Activated CD8-positive, alpha-beta T cell treated with anti-CD3 and anti-CD28 coated beads, Interleukin-2, amount 10 ng/mL, durations not matched to agents 7 days and 5 days (primary cell): ENCODE measurements at places on chromosomes 13 and 19. TPM values are rescaled to one million over a fixed set of nuclear protein-coding genes. Genes with fewer than 3 reads are reported as not detected.

- peaks cover 12% of the 10 kb centered on the region for H3K36me3 ChIP-seq
- no peak overlapping the region for H3K27ac ChIP-seq
- no peaks in the 10 kb centered on the region for H3K27me3 ChIP-seq
- DNase-seq = no peak
- H3K4me3 ChIP-seq = no peak overlapping the region
These were observed 1.9 kb upstream of the SELENOW start for GRCh38 chr19:47776568-47776967.

DNA sequence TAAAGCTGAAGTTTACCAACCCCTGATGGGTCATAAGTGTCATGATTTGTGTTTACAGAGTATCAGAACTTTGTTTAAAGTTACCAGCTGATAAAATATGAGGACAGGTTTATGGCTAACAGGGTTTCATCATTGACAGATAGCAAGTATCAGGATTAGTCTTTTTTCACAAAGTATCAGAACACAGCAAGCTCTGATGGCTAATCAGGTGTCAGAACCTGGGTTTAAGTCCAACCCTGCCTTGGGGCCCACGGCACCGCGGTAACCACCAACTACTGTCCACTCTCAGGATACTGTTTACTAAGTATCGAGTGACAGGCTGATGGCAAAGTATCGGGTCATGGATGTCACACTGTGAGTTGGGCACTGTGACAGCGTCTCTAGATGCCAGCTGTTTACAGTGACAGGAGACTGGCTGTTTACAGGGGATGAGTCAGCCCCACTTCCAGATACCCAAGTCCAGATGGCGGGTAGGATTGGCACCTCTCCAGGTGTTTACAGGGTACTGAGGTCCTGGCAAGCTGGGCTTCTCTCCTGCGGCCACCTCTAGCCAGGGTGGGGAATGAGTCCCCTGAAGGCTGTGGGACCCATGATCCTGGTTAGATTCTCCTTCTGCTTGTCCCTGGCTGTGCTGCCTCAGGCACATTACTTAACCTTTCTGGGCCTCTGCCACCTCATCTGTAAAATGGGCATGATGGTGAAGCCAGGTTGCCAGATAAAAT is 21.8 kb downstream of the ARRDC2 start:
- H3K27ac ChIP-seq = no peak overlapping the region
- H3K36me3 ChIP-seq = no peaks in the 10 kb centered on the region
- H3K27me3 ChIP-seq = no peaks in the 10 kb centered on the region
- peaks cover 12% of the 10 kb centered on the region for H3K4me1 ChIP-seq

- H3K27ac ChIP-seq = no peak overlapping the region
- DNase-seq = no peak
- H3K4me3 ChIP-seq = no peak overlapping the region
These were observed 119.1 kb downstream of the KLF12 start for GRCh38 chr13:74015137-74015536.

- no peak overlapping the region for H3K4me3 ChIP-seq
- no peak for DNase-seq
- no peaks in the 10 kb centered on the region for H3K27me3 ChIP-seq
- H3K4me1 ChIP-seq = no peaks in the 10 kb centered on the region
- H3K27ac ChIP-seq = no peak overlapping the region
These were observed 213.5 kb downstream of the PCCA start for GRCh38 chr13:100302391-100302790.

The DCLK1 gene
- not detected for total RNA-seq

- DNase-seq = no peak
- H3K27me3 ChIP-seq = peaks cover 25% of the 10 kb centered on the region
- no peaks in the 10 kb centered on the region for H3K36me3 ChIP-seq
- no peak overlapping the region for H3K4me3 ChIP-seq
- no peaks in the 10 kb centered on the region for H3K4me1 ChIP-seq
- no peak overlapping the region for H3K27ac ChIP-seq
These were observed 6.7 kb downstream of the SIGLEC6 start for GRCh38 chr19:51524666-51525264.

DNA sequence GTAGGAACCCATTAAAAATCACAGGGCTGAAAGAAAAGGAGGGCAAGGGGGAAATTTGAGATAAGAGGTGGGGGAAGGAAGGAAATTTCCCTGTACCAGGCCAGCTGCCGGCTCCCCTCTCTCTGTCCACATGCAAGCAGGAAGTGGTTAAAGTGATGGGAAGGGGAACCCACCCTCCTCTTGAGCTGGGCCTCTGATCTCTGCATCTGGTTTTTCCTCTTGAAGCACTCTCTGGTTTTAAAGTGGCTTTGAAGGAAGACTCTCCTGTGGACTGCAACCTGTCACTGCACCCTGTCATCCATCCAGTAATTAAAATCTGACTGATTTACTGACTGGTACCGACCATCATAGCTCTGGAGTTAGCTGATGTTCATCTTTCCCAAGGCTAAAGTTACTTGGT is 239.6 kb downstream of the TSHZ3 start:
- peaks cover 21% of the 10 kb centered on the region for H3K27me3 ChIP-seq
- peak; percentile 20 for DNase-seq
- peaks cover 17% of the 10 kb centered on the region for H3K4me1 ChIP-seq
- no peak overlapping the region for H3K4me3 ChIP-seq
- no peak overlapping the region for H3K27ac ChIP-seq
- no peaks in the 10 kb centered on the region for H3K36me3 ChIP-seq

- DNase-seq = no peak
- H3K27ac ChIP-seq = peak overlapping the region; percentile 57
- H3K4me3 ChIP-seq = no peak overlapping the region
- peaks cover 21% of the 10 kb centered on the region for H3K4me1 ChIP-seq
These were observed 32.9 kb upstream of the CPB2 start for GRCh38 chr13:46137627-46138317.

The CD79A gene
- total RNA-seq = 21.5 TPM

GRCh38 chr19:31586282-31586681 is 237.0 kb upstream of the TSHZ3 start:
- no peak overlapping the region for H3K27ac ChIP-seq
- H3K27me3 ChIP-seq = no peaks in the 10 kb centered on the region
- H3K36me3 ChIP-seq = no peaks in the 10 kb centered on the region

The ZNF99 gene
- total RNA-seq = not detected

DNA sequence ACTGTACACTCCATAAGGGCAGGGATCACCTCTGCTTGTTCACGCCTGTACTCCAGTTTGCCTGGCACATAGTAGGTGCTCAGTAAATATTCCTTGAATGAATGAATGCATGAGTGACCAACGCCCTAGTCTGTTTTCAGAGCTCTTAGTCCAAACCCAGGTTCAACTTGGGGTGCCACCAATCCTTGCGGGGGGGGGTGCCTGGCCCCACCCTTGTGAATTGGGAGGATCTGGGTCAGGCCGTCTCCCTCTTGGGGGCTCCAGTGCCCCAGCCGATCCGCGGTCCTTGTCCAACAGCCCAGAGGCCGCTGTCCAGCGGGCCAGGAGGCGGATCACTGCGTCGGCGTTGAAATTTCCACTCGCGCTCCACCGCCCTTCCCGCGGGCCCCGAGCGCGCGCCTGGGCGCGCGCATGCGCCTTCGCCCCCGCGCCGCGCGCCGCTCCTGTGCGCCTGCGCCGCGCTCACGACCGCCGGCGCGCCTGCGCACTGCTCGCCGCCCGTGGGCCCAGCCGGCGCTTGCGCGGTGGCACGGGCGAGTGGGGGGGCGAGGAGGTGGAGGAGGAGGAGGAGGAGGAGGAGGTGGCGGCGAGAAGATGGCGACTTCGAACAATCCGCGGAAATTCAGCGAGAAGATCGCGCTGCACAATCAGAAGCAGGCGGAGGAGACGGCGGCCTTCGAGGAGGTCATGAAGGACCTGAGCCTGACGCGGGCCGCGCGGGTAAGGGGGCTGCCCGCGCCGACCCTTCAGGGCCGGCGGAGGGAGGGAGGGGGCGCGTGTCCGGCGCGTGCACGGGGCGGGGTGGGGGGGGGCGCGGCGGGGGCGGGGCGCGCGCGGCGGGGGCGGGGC is at the start of gene CRTC1:
TSS of gene CRTC1 (plus strand) at position 572 of the 849 bp plus-strand sequence. CDS start at position 595, 23 bp downstream.
- DNase-seq = peak; percentile 91
- peak within 1 kb of the TSS; percentile 95 for H3K27ac ChIP-seq
- peaks cover 20% of the 10 kb centered on the region for H3K4me1 ChIP-seq
- no peaks in the 10 kb centered on the region for H3K36me3 ChIP-seq
- peak within 1 kb of the TSS; percentile 83 for H3K4me3 ChIP-seq

The BORA gene
- 31.0 TPM for total RNA-seq

DNA sequence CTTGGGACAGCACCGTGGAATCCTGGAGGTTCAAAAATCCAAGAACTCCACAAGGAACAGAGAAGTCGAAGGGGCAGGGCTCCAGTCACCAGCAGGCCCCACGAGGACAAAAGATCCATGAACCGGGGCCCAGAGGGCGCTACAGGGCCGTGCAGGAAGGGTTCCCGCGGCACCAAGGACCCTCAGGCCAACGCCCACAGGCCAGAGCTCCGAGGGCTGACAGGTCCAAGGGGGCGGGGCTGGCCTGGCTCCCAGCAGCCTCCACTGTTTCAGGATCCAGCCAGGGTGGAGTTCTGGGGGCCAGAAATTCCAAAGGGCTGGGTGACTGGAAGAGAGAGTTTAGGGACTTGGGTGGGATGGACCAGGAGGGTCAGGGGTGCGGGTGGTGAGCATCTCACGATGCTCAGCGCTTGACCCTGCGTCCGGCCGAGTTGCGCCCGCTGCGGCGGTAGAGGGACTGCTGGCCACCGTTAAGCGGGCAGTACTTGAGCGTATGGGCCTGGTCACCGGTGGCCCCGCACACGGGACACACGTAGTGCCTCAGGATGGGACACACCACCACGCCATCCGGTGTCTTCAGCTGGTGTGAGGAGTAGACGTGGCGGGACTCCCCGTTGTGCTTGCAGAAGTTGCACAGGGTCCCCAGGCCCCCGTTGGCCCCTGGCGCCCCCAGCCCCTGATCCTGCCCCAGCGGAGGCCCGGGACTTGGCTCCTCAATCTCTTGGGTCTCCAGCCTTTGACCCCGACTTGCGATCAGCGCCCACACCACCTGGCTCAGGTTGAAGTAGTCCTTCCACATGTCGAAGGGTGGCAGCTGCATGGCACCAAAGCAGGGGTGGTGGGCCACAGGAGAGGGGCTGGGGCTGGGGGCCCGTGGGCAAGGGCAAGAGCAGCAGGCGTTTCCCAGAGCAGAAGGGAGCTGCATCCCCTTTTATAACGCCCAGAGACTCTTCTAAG is at the start of gene NANOS2:
TSS of gene NANOS2 (minus strand) at position 905 of the 957 bp plus-strand sequence. CDS start at position 820, 85 bp downstream.
- H3K27me3 ChIP-seq = peaks cover 29% of the 10 kb centered on the region
- H3K4me3 ChIP-seq = no peak within 1 kb of the TSS
- H3K36me3 ChIP-seq = no peaks in the 10 kb centered on the region
- no peak within 1 kb of the TSS for H3K27ac ChIP-seq
- H3K4me1 ChIP-seq = peaks cover 28% of the 10 kb centered on the region
- DNase-seq = peak; percentile 51

DNA sequence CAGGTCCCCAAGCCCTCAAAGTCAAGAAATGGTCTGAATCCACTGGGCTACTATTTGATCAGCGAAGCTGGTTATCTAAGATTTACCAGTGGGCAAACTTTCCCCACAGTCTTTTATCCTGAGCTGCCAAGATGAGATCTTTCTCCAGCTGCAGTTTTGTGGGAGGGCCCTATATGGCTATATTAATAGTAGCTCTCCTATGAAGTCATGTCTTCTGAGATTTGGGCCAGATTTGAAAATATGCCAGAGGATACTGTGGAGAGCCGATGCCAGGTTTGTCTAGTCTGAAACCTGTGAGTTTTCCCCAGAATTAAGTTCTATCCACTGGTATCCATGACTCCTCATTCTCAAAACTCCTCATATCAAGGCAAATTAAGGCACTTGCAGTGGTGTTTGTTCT is 173.2 kb downstream of the FLT1 start:
- no peak overlapping the region for H3K4me3 ChIP-seq
- no peaks in the 10 kb centered on the region for H3K27me3 ChIP-seq
- H3K27ac ChIP-seq = no peak overlapping the region
- H3K36me3 ChIP-seq = no peaks in the 10 kb centered on the region
- H3K4me1 ChIP-seq = peaks cover 11% of the 10 kb centered on the region
- DNase-seq = no peak

DNA sequence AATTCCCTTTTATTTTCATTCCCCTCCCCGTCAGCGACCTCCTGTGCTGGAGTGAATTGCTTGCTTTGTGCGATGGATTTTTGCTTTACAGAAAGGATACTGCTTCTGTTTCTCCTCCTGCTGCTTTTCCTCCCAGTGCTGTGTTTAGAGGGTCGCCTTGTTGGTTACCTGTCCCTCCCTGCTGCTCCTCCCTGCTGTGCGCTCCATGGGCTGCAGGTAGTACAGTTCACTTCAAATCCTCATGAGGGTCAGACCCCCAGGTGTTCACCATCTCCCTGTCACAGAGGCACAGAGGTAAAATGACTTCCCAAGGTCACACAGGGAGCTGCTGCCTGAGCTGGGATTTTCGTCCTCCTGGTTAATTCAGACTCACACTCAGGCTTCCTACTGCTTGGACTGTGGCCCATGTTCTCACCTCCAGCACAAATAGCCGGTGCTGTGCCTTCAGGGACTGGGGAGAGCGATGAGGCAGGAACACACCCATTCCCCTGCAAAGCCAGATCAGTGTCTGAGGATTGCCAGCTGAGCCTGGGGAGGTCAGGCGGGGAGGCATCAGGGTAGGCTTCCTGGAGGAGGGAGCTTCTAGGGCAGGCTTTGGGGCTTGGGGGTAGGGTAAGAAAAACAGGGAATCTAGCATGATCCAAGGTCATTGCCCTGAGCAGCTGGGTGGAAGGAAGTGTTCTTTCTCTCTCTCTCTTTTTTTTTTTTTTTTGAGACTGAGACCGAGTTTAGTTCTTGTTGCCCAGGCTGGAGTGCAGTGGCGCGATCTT is 14.4 kb downstream of the BICRA start:
- no peak for DNase-seq
- no peaks in the 10 kb centered on the region for H3K27me3 ChIP-seq
- H3K36me3 ChIP-seq = no peaks in the 10 kb centered on the region
- H3K27ac ChIP-seq = no peak overlapping the region

DNA sequence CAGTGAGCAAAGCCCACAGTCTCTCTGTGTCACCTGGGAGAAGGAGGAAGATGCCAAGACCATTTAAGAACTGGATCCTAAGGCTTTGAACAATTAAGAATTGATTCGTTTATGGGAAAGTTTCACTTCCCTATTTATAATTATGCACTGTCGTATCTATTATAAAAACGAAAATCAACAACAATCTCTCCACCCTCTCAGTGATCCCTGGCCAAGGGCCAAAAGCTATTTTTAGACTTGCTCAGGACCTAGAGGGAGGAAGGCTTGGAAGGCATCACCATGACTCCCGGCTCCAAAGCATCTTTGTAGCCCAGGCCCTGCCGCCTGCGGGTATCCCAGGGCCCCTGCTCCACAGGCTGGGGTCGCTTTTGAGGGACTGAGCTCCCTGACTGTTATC is 1.3 kb downstream of the RHPN2 start:
- peaks cover 9% of the 10 kb centered on the region for H3K4me1 ChIP-seq
- no peaks in the 10 kb centered on the region for H3K36me3 ChIP-seq
- H3K27me3 ChIP-seq = peaks cover 24% of the 10 kb centered on the region
- H3K27ac ChIP-seq = no peak overlapping the region

The SBSN gene
- total RNA-seq = not detected

DNA sequence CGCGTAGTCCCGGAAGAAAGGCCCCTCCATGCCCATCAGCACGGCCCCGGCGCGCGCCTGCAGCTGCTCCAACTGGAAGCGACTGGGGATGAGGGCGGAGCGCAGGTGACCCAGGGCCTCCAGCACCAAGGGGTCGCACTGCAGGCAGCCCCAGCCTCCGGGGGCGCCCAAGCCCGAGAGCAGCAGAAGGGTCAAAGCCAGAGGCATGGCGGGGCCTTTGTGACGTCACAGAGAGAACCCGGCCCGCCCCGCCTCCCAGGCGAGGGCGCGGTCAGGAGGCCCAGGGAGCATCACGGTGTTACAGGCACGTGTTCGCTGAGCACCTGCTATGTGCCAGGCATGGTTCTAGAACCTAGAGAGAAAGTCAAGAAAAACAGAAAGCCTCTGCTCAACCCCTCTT is at the start of gene IZUMO2:
TSS of gene IZUMO2 (minus strand) at position 294 of the 400 bp plus-strand sequence. CDS start at position 207, 87 bp downstream.
- H3K36me3 ChIP-seq = no peaks in the 10 kb centered on the region
- no peak for DNase-seq
- H3K4me1 ChIP-seq = no peaks in the 10 kb centered on the region
- no peak within 1 kb of the TSS for H3K27ac ChIP-seq
- H3K27me3 ChIP-seq = no peaks in the 10 kb centered on the region

The SYCN gene
- not detected for total RNA-seq

The CEACAM3 gene
- total RNA-seq = not detected
